ENCODE measurements at places on chromosomes 13 and 19. TPM values are rescaled to one million over a fixed set of nuclear protein-coding genes. Genes with fewer than 3 reads are reported as not detected.

The CBARP gene
- 9.8 TPM for total RNA-seq

- H3K36me3 ChIP-seq: no peaks in the 10 kb centered on the region
- no peak overlapping the region for H3K4me3 ChIP-seq
- no peak for DNase-seq
Measured at GRCh38 chr13:51440381-51440780, 12.5 kb downstream of the INTS6 start.

- no peak overlapping the region for H3K4me3 ChIP-seq
- H3K27ac ChIP-seq: no peak overlapping the region
- no peaks in the 10 kb centered on the region for H3K36me3 ChIP-seq
- H3K27me3 ChIP-seq: no peaks in the 10 kb centered on the region
- no peak for DNase-seq
- no peaks in the 10 kb centered on the region for H3K4me1 ChIP-seq
Measured at GRCh38 chr13:111614009-111614408, 293.6 kb downstream of the TEX29 start.

GRCh38 chr19:49556412-49557398, 23.7 kb downstream of the NOSIP start:
- peaks cover 3% of the 10 kb centered on the region for H3K27me3 ChIP-seq
- H3K36me3 ChIP-seq: peaks cover 18% of the 10 kb centered on the region
- H3K4me1 ChIP-seq: peaks cover 17% of the 10 kb centered on the region
- no peak overlapping the region for H3K27ac ChIP-seq

DNA sequence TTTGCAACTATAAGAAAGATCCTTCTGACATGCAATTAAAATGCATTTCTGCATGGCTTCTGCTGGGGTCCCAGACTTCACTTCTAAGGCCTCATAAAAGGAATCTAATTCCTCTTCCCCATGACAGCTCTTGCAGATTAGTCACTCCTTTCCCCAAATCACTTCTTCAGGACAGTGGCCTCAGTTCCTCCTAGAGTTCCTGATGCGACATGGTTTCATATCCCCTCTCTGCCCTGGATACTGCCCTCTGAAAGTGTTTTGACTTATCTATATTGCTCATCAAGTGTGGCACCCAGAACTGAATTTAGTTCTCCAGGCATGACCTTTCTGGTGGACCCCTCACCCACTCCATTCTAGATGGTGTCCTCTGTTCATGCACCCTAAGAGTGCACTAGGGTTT, 238.1 kb downstream of the FOXO1 start:
- H3K27ac ChIP-seq: no peak overlapping the region
- DNase-seq: no peak
- H3K36me3 ChIP-seq: no peaks in the 10 kb centered on the region
- no peak overlapping the region for H3K4me3 ChIP-seq

- H3K36me3 ChIP-seq: no peaks in the 10 kb centered on the region
- H3K4me1 ChIP-seq: no peaks in the 10 kb centered on the region
- no peak overlapping the region for H3K27ac ChIP-seq
Measured at GRCh38 chr19:45215391-45216191, 29.6 kb downstream of the EXOC3L2 start.

GRCh38 chr19:50861010-50861409, 6.3 kb downstream of the KLK3 start:
- H3K36me3 ChIP-seq: no peaks in the 10 kb centered on the region
- H3K27ac ChIP-seq: no peak overlapping the region
- no peaks in the 10 kb centered on the region for H3K4me1 ChIP-seq
- no peak for DNase-seq

DNA sequence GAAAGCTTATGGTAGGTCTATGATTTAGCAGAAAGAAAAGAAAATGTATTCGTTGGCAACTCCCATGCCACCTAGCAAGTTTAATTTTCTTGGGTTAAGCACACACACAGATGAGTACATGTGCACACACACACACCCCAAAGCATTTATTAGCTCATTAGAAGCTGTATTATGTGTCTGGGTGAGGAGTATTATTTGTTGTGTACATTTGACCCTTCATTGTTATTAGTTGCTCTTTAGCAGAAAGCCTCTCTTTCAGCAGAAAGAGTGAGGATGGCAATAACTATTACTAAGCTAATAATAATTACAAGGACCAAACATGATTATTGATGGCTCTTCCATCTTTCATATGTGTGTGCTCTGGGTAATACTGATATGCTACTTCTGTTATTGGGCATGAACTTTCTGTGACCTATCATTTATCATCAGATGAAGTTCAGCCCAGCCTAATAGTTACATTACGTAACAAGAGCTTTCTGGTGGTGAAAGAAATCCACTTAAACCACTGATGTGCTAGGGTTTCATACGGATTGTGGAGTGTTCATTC, 177.4 kb upstream of the OBI1 start:
- H3K4me3 ChIP-seq: no peak overlapping the region
- DNase-seq: no peak
- no peak overlapping the region for H3K27ac ChIP-seq
- no peaks in the 10 kb centered on the region for H3K27me3 ChIP-seq

GRCh38 chr19:867301-867793, 7.9 kb downstream of the CFD start:
- H3K27me3 ChIP-seq: peaks cover 7% of the 10 kb centered on the region
- H3K4me3 ChIP-seq: no peak overlapping the region
- peak overlapping the region; percentile 63 for H3K27ac ChIP-seq
- DNase-seq: no peak

GRCh38 chr13:42377640-42378382, 105.9 kb downstream of the AKAP11 start:
- DNase-seq: no peak
- no peaks in the 10 kb centered on the region for H3K4me1 ChIP-seq
- peaks cover 9% of the 10 kb centered on the region for H3K27me3 ChIP-seq
- no peak overlapping the region for H3K4me3 ChIP-seq

DNA sequence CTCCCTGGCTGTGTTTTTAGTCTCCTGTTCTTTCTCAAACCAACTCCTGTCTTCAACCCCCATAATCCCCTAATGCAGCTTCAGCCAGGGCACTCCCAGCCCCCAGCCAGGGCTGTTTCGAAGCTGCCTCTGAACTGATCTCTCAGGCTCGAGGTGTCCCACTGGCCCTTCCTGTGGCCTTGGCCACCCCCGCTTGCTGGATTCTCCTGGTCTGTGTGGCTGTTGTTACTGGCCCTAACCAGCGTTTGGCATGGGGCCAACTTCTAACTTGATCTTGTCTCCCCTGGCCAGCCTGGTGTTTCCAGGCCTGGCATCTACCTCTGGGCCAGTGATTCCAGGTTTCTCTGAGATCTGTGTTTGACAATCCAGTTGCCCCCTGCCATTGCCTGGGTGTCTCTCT, 11.0 kb downstream of the XAB2 start:
- H3K27me3 ChIP-seq: peaks cover 2% of the 10 kb centered on the region
- no peak for DNase-seq
- H3K27ac ChIP-seq: no peak overlapping the region
- H3K4me1 ChIP-seq: no peaks in the 10 kb centered on the region
- no peak overlapping the region for H3K4me3 ChIP-seq

The TGFB1 gene
- total RNA-seq: 155 TPM

GRCh38 chr19:13095393-13095784, 7.3 kb downstream of the LYL1 start:
- no peak overlapping the region for H3K4me3 ChIP-seq
- peaks cover 18% of the 10 kb centered on the region for H3K4me1 ChIP-seq
- H3K27me3 ChIP-seq: peaks cover 9% of the 10 kb centered on the region
- H3K27ac ChIP-seq: no peak overlapping the region
- peaks cover 18% of the 10 kb centered on the region for H3K36me3 ChIP-seq

DNA sequence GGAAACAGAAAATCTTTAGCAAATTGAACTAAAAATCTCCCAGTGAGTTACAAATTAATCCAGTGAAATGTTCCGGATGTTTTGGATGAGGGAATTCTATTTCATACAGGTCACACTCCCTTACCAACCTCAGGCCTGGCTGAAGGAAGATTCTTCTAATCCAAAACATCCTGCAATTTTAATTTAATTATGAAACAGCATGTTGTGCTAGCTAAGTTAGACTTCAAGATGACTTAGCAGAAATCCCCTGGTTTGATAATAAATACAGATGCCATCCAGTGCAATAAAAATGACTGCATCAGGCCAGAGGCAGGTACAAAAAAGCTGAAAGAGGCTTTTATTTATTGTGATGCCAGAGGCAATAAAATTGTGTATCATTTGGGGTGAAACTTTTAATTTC, 96.7 kb upstream of the CLDN10 start:
- H3K27me3 ChIP-seq: peaks cover 17% of the 10 kb centered on the region
- H3K36me3 ChIP-seq: peaks cover 12% of the 10 kb centered on the region
- no peaks in the 10 kb centered on the region for H3K4me1 ChIP-seq
- H3K27ac ChIP-seq: no peak overlapping the region

- H3K4me3 ChIP-seq: no peak overlapping the region
- H3K36me3 ChIP-seq: peaks cover 11% of the 10 kb centered on the region
- no peak overlapping the region for H3K27ac ChIP-seq
- H3K4me1 ChIP-seq: peaks cover 21% of the 10 kb centered on the region
- DNase-seq: no peak
Measured at GRCh38 chr19:3415695-3416094, 49.3 kb downstream of the NFIC start.

GRCh38 chr19:46442808-46443450, 14.2 kb upstream of the PNMA8C start:
- peak overlapping the region; percentile 47 for H3K27ac ChIP-seq
- DNase-seq: peak; percentile 48
- H3K36me3 ChIP-seq: no peaks in the 10 kb centered on the region
- H3K27me3 ChIP-seq: peaks cover 5% of the 10 kb centered on the region
- peak overlapping the region; percentile 12 for H3K4me3 ChIP-seq

Measured in HFFc6 (cell line).